ENCODE measurements at places on chromosomes 2 and 18. TPM values are rescaled to one million over a fixed set of nuclear protein-coding genes. Genes with fewer than 3 reads are reported as not detected.

GRCh38 chr2:3208591-3208990, 169.0 kb downstream of the EIPR1 start:
- H3K4me1 ChIP-seq: peaks cover 9% of the 10 kb centered on the region
- no peak for DNase-seq
- H3K27ac ChIP-seq: no peak overlapping the region
- no peaks in the 10 kb centered on the region for H3K27me3 ChIP-seq
- H3K4me3 ChIP-seq: no peak overlapping the region
- peaks cover 13% of the 10 kb centered on the region for H3K36me3 ChIP-seq

GRCh38 chr2:185583058-185583816, 155.4 kb upstream of the FSIP2 start:
- no peaks in the 10 kb centered on the region for H3K4me1 ChIP-seq
- no peaks in the 10 kb centered on the region for H3K36me3 ChIP-seq
- no peaks in the 10 kb centered on the region for H3K27me3 ChIP-seq
- no peak overlapping the region for H3K27ac ChIP-seq

- no peaks in the 10 kb centered on the region for H3K4me1 ChIP-seq
- H3K4me3 ChIP-seq: no peak overlapping the region
- H3K27me3 ChIP-seq: no peaks in the 10 kb centered on the region
- H3K36me3 ChIP-seq: no peaks in the 10 kb centered on the region
- no peak for DNase-seq
- H3K27ac ChIP-seq: no peak overlapping the region
Observed at GRCh38 chr18:41864216-41864615, 90.8 kb upstream of the PIK3C3 start.

DNA sequence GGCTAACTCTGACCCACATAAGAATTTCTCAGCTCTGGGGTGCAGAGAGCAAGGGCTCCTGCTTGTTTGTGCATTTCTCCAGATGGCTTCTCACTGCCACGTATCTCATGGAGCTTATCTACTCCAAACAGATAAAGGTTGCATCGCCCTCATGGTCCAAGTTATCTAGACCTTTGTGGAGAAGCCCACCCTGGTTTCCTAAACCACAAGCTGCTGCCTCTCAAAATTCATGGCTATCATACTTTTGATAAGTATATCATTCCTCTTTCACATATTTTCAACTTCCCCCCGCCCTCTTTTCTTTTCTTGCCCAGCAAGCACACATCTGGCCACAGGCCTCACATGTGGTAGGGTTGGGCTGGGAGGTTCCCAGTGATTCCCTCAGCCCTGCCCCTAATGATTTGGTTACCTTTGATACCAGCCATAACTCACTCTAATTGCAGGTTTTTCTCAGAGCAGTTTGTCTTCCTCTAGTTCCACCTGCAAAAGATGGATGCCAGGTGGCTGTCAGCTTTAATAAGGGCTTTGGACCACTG, 146.0 kb downstream of the RHBDD1 start:
- no peaks in the 10 kb centered on the region for H3K36me3 ChIP-seq
- H3K4me1 ChIP-seq: peaks cover 7% of the 10 kb centered on the region
- H3K4me3 ChIP-seq: no peak overlapping the region
- H3K27ac ChIP-seq: no peak overlapping the region

- no peaks in the 10 kb centered on the region for H3K4me1 ChIP-seq
- no peak overlapping the region for H3K4me3 ChIP-seq
- H3K36me3 ChIP-seq: no peaks in the 10 kb centered on the region
- H3K27ac ChIP-seq: no peak overlapping the region
- no peak for DNase-seq
Observed at GRCh38 chr2:9228781-9229469, 22.3 kb downstream of the ASAP2 start.

Gene KCNF1
- not detected for total RNA-seq

Gene SLC14A1
- total RNA-seq: 9.1 TPM

DNA sequence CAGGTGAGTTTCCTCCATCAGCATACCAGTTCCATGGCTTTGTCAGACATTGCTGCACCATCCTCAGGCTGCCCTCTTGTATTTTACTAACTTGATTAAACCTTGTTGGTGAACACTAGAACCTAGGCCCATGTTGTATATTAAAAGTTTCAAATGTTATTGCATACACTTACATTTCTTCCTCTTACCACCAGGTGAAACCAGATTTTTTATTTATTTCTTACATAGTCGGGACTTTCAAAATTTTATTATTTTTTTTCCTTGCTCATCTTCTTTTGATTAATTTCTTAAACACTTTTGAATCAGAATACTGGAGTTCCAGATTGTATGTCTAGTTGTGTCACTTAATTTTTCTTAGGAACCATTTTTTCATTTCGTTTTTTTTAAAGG, 5.9 kb downstream of the CERS6 start:
- H3K27me3 ChIP-seq: no peaks in the 10 kb centered on the region
- peaks cover 39% of the 10 kb centered on the region for H3K4me1 ChIP-seq
- H3K4me3 ChIP-seq: no peak overlapping the region
- no peak overlapping the region for H3K27ac ChIP-seq

Gene IGFBP2
- 1.8 TPM for total RNA-seq

Gene LRRTM4
- total RNA-seq: not detected

DNA sequence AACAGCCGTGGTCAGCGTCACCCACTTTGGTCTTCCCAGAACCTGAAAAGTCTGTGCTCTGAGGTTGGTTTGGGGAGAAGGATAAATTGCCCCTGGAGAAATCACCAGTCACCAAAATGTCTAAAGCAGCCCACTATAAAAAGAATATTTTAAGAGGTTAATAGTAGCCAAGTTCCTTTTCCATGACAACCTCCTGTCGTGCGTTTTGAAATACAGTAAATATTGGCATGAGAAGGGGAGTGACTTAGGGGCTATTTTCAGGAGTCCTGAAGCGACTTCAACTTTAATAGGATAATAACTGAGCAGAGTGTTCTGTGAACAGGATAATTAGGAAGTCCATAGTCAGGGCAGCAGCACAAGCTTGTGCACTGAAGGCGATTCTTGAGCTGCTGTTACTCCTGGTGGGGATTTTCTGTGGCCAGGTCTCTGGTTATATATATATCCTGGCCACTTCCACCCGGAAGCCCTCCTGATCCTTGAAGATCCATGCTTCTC, 49.3 kb downstream of the RNF144A start:
- H3K27ac ChIP-seq: no peak overlapping the region
- H3K36me3 ChIP-seq: peaks cover 9% of the 10 kb centered on the region
- no peaks in the 10 kb centered on the region for H3K27me3 ChIP-seq
- no peaks in the 10 kb centered on the region for H3K4me1 ChIP-seq
- no peak overlapping the region for H3K4me3 ChIP-seq
- DNase-seq: no peak
